ENCODE measurements at places on chromosomes 4 and X.

- no peak for DNase-seq
Observed at GRCh38 chr4:169957785-169958184, 68.4 kb downstream of the MFAP3L start.

DNA sequence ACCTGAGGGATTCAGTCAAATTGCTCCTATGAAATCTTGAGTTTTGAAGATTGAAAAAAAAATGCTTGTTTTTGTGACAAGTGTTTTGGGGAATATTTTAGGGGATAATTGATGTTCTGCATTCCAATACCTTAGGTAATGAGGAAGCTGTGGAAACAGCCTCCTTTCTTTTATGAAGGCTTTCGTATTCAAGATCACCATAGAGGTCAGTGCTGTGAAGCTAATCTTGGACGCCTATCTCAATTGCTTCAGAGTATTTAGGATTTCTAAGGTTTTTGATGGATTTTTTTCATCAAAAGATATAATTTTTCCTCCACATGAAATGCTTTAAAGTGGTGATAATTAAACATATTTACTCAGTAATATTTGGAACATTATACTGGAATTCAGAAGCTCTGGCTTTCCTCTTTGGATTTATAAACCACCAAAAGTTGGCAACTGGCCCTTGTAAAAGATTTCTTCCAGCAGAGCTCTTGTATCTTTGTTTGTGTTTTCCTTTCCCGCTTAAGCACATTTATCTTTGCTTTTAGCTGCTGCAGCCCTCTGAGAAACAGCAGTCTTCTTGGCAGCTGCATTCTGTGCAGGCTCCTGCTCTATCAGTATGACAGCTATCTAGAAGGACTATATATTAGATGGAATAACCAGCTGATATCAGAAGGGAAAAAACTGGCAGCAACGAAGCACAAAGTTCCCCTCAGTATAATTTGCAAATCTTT lies 63.7 kb downstream of the HMGB2 start:
- DNase-seq, result no peak

DNA sequence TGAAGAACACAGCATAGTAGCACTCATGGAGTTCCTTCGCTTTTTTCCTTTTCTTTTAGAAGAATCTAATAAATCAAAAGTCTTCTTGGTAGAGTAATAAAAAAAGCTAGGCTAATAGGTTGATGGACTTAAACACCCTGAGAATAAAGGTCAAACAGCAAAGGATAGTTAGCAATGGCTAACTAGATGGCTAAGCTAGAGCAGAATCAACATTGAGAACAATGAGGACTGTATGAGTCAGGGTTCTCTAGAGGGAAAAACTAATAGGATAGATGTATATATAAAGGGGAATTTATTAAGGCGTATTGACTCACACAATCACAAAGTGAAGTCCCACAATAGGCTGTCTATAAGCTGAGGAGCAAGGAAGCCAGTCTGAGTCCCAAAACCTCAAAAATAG lies 550.9 kb downstream of the GLUD2 start:
- no peak for DNase-seq

DNA sequence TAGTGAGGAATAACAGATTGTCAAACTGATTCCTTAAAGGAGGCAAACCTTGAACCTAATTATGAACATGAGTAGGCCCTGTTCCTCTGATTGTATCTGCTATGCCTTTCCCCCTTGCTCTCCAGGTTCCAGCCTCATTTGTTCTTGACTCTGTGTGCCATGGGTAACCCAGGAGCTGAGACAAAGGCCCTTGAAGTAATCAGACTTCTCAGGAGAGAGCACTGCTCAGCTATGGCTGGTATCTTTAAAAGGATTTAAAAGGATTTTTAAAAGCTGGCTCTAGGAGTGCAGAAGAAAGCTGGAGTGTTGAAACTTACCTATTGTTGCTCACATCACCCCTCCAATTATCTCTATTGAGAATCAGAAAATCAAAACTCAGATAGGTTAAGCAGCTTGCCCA lies 1565.5 kb upstream of the AGA start:
- DNase-seq, result no peak

GRCh38 chr4:119264743-119265142 lies 52.2 kb downstream of the USP53 start:
- no peak for DNase-seq

- DNase-seq, result no peak
Observed at GRCh38 chr4:24364249-24364648, 220.1 kb downstream of the DHX15 start.

DNA sequence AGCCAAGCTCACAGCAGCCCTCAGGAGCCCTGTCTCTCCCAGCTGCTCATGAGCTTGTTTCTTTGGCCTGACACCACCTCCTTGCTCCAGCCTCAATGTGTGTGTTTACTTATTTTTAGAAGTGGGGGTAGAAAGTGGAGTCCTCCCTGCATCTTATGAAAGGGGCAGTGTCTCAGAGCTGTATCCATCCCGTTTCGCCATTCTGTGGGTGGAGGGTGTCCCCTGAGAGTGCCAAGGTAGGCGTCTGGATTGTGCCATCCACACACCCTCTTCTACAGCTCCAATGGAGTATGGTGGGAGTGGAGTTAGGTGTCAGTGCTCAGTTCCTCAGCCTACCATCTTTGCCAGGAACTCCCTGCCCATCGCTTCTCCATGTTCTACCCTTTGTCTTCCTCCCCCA lies 8.3 kb downstream of the SPON2 start:
- no peak for DNase-seq

DNA sequence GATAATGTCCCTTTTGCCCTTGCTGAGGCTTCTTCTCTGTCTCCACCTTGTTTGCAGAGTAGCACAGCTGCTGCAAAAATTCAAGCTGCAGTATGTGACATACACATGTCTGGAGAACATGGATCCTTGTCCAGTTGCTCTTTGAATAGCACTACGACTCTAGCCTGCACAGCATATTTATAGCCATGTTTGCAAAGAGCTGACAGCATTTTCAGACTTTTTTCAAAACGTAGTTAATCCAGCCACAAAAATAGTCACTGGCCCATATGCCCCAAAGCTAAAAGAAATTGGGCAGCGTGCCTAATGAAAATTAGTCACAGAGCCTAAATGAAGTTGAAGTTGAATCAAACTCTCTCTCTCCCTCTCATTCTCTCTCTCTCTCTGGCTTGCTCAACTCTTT lies 17.5 kb downstream of the SLC16A2 start:
- no peak for DNase-seq

DNA sequence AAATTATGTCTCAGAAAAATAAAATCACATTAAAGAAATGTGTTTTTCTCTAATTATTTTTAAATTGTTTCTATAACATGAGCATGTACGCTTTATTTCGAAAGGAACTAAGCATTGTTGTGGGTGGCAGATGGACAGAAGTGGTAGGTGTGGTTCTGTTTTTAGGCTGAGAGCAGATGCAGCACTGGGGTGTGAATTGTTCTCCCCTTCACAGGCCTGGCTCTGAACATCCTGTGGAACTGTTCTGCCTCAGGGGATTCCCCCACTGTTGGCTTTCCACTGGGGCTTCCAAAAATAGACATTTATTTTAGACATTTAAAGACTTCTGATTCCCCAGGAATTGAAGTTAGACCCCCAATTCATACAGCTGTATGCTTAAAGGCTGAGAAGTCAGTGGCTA lies 41.9 kb upstream of the PDHA2 start:
- DNase-seq, result no peak

GRCh38 chrX:108735679-108736508 lies 469 bp downstream of the IRS4 start:
- DNase-seq, result no peak

DNA sequence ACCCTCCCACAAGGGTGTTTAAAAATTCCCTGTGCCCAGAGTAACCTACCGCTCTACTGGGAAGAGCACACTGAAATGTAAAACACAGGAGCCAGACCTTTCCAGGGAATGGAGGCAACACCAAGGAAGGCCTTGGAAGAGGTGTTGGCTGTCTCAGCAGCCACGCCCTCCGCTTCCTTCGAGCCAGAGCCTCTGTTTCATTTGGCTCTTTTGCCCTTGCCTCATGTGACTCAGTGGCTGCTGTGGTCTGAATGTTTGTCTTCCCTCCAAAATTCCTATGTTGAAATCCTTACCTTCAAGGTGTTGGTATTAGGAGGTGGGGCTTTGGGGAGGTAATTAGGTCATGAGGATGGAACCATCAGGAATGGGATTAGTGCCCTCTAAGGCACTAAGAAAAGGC lies 11.3 kb downstream of the SCD5 start:
- DNase-seq, result no peak

DNA sequence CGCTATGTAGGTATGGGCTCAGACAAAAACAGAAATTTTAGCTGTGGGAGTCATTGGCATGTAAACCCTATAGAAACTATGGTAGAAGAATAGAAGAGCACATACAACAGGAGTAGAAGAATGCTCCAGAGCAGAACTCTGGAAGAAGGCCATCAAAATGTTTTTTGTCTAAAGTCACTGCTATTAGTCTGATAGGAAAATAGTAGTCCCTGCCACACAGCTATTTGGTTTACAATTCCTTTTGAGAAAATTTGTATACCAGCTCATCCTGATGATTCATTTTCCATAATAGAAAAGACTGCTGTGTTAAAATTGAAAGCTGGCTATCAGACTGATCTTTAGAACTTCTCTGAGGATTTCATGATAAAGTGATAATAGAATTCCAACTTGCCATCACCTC lies 32.8 kb upstream of the ADAD1 start:
- no peak for DNase-seq

DNA sequence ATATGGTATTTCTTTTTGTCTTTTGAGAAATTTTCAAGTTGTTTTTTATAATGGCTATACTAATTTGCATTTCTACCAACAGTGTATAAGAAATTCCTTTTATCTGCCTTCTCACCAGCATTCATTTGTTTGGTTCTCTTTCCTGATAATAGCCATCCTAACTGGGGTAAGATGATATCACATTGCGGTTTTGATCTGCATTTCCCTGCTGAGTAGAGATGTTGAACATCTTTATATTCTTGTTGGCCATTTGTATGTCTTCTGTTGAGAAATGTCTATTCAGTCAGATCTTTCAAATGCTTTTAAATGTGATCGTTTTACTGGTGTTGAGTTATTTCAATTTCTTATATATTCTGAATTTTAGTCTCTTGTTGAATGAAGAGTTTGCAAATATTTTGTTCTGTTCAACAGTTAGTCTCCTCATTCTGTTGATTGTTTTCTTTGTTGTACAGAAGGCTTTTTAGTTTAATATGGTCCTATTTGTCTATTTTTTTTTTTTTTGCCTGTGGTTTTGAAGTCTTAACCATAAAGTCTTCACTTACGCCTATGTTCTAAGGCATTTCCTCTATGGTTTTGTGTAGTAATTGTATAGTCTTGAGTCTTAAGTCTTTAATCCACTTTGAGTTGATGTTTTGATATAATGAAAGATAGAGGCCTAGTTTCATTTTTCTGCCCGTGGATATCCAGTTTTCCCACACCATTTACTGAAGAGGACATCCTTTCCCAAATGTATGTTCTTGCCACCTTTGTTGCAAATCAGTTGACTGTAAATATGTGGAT lies 1566.9 kb downstream of the STIM2 start:
- DNase-seq, result no peak

- no peak for DNase-seq
Observed at GRCh38 chrX:37995428-37995827, 10.9 kb upstream of the SYTL5 start.

GRCh38 chr4:68299492-68300457 lies 50.1 kb downstream of the YTHDC1 start:
- DNase-seq, result no peak

DNA sequence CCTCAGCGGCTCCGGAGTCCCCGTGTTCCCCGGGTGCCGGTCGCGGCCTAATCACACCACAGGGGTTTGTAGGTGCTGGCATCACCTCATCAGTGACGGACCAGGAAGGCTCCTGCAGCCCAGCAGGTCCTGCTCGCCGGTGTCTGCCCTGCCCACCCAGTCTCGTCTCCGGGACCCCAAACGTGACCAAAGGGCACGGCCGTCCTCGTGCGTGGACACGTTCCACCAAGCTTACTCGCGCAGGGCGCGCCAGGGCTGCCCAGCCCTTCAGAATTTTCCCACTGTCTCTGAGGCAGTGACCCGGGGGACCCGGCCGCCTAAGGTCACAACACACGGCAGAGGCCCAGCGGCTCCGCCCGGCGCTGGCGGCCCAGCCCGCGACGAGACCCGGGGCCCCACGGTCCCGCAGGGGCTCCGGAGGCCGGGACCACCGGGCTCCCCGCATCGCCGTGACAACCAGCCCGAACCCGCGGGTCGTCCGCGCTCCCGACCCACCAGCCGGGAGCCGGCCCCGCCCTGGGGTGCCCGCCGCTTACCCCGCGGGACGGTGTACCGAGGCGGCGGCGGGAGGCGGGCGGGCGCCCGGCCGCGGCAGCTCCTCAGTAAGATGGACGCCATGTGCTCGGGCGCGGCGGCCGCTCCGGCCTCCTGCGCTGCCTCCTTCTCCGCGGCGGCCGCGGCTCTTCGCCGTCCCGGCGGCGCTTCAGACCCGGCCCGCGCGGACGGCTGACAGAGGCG lies 454 bp downstream of the LETM1 start:
- no peak for DNase-seq

DNA sequence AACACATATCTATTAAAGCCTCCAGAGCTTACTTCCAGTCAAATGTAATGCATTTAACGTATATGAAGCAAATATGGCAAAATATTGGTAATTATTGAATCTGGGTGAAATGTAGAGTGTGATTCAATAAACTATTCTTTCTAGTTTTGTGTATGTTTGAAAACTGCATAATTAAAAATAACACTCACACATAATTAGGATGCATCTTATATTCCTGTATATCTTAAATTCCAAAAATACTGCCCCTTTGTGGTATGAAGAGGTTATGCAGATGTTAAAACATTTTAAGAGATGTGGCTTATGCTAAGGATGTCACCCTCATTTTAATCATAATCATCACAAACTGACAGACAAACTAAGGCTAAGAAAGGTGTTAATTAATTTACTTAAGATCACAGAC lies 182.9 kb downstream of the COX18 start:
- no peak for DNase-seq

GRCh38 chr4:7459471-7459870 lies 24.7 kb upstream of the PSAPL1 start:
- no peak for DNase-seq

DNA sequence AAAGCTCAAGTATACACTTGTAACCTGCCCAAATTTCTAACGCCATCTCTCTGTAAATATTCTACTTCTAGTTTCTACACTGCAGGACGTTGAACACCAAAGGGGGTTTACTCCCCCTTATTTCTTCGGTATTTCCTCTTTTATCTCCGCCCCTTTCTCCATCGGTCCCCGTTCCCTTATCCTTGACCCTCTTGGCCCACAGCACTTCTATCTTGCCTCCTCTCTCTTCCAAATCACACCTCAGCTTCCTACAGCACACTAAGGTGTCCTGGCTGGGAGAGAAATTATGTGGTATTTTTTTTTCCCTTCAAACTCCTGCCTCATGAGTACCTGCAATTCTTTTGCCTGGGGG lies 715 bp downstream of the ZMAT1 start:
- DNase-seq, result no peak

DNA sequence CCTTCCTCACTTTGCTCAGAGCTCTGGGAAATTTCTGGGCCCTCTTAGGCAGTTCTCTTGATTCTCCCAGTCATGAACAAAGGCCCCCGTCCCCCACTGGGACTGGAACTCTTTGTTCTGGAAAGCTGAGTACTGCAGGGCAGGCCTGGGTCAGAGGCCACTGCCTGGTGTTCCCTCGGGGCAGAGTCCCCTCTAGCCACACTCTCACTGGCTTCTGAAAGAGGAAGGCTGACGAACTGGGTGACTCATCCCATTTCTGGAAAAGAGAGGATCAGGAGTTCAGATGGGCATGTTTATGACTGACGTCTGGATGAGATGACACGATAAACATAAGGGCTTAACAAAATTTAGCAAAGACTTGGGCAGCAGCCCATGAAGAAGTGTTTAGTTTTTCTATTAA lies 47.7 kb downstream of the DDX3X start:
- no peak for DNase-seq
